Adrenal gland (tissue), 19 donors: ENCODE measurements at places on chromosomes 11 and 22. TPM values are rescaled to one million over a fixed set of nuclear protein-coding genes. Genes with fewer than 3 reads are reported as not detected.
A peak's percentile ranks its signal among the peaks of the same experiment; 100 is the strongest.

The SYT7 gene
- 1.3 TPM for total RNA-seq

DNA sequence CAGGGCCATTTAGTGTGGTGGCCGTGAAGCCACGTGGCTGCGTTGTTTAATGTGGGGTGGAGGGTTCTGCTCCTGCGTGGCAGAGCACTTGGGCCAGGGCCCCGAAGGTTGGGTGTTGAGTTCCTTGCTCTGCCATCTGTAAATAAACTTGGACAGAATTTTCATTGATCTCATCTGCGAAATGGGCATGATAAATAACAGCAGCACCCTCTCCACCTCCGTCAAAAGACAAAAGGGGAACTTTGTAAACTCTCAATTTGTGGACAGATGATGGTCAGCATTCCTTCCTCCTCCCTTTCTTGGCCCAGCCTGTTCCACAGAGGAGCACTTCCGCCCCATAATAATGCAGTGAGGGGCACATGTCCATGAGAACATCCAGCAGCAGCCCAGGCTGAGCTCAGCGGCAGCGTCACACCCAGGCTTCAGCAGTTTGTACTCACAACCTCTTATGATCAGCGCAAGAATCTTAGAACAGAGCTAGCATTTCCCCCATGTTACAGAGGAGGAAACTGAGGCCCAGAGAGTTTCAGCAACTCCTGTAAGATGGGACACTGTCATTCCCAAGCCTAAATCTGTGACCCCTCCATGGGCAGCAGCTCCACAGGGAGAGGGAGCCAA, 874.5 kb downstream of the BRD1 start:
- no peak for DNase-seq
- no peaks in the 10 kb centered on the region for H3K4me1 ChIP-seq
- H3K27me3 ChIP-seq = no peaks in the 10 kb centered on the region
- no peaks in the 10 kb centered on the region for H3K36me3 ChIP-seq
- H3K4me3 ChIP-seq = no peak overlapping the region

- H3K4me3 ChIP-seq = no peak overlapping the region
- no peak for DNase-seq
- peaks cover 22% of the 10 kb centered on the region for H3K4me1 ChIP-seq
- no peak overlapping the region for H3K27ac ChIP-seq
- H3K27me3 ChIP-seq = no peaks in the 10 kb centered on the region
These were observed 8.2 kb downstream of the PHF21A start for GRCh38 chr11:46112961-46113607.

DNA sequence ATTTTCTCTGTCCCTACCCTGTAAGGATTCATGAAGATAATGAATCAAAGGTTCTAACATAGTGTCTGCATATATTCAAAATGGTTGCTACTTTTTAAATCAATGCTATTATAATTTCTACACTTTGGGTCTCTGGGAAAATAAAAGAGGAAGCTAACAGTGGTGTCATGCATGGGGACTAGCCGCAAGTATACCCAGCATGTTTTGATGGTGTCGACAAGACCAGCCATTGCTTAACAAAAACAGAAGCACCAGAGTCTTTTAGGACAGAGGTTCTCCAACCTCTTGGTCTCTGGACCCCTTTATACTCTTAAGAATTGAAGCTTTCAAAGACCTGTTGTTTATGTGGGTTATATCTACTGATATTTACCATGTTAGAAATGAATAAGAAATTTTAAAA, 37.8 kb downstream of the RNF141 start:
- peaks cover 66% of the 10 kb centered on the region for H3K36me3 ChIP-seq
- no peak overlapping the region for H3K4me3 ChIP-seq
- H3K27me3 ChIP-seq = no peaks in the 10 kb centered on the region
- peak overlapping the region; percentile 49 for H3K27ac ChIP-seq
- peak; percentile 48 for DNase-seq
